ENCODE measurements at places on chromosomes 4 and X. TPM values are rescaled to one million over a fixed set of nuclear protein-coding genes. Genes with fewer than 3 reads are reported as not detected.

Gene PNMA6F
- not detected for total RNA-seq

Gene PWWP3B
- total RNA-seq = 0.01 TPM

Gene LIMCH1
- total RNA-seq = 54.6 TPM

Gene SPARCL1
- total RNA-seq = not detected

Gene HTN1
- total RNA-seq = not detected

Gene DMD
- 0.02 TPM for total RNA-seq

Gene KLKB1
- not detected for total RNA-seq

Gene MAGEC1
- 0.05 TPM for total RNA-seq

Gene CYTL1
- total RNA-seq = not detected

Gene TMPRSS11F
- not detected for total RNA-seq

Gene BEX5
- not detected for total RNA-seq

Gene MAGEA11
- not detected for total RNA-seq

Gene SYP
- total RNA-seq = 2.9 TPM

Gene DCTD
- total RNA-seq = 83.3 TPM

Gene IL13RA2
- total RNA-seq = 0.08 TPM

Gene UCHL1
- 938 TPM for total RNA-seq

Gene CENPI
- 12.6 TPM for total RNA-seq

Gene MAP7D2
- total RNA-seq = 5.2 TPM

Gene EDA
- total RNA-seq = 0.83 TPM

Gene DRD5
- total RNA-seq = not detected

Gene CFP
- 0.53 TPM for total RNA-seq

Gene GAGE13
- total RNA-seq = not detected

Gene FDCSP
- total RNA-seq = not detected

Gene TMPRSS11E
- 0.27 TPM for total RNA-seq

Gene MAML3
- total RNA-seq = 13.7 TPM

Gene DIPK2B
- not detected for total RNA-seq

Gene PNMA5
- total RNA-seq = not detected

Gene OPRPN
- total RNA-seq = not detected

Gene SMIM31
- total RNA-seq = 0.05 TPM

Gene PSAPL1
- 0.32 TPM for total RNA-seq

Gene GBA3
- not detected for total RNA-seq

Gene MSANTD1
- total RNA-seq = 0.06 TPM

Gene SSX3
- total RNA-seq = not detected

Gene ACE2
- total RNA-seq = not detected

Gene DCK
- total RNA-seq = 18.6 TPM

Gene TENM3
- total RNA-seq = 1.6 TPM

Gene SMS
- 219 TPM for total RNA-seq

Gene SLC38A5
- 0.16 TPM for total RNA-seq

Gene RAPGEF2
- total RNA-seq = 16.3 TPM

Gene CT47C1
- not detected for total RNA-seq

Gene FAM53A
- 1.00 TPM for total RNA-seq

Gene FAM9C
- total RNA-seq = not detected

Gene NAT8L
- total RNA-seq = 13.5 TPM

Gene SULT1B1
- 0.01 TPM for total RNA-seq

Gene SSX5
- total RNA-seq = not detected

Gene FAM9B
- total RNA-seq = not detected

Gene ARHGAP36
- total RNA-seq = not detected

Gene MAGEA12
- 0.29 TPM for total RNA-seq

Gene FAM236B
- not detected for total RNA-seq

Gene ETDA
- not detected for total RNA-seq

Gene KLHL4
- total RNA-seq = 6.3 TPM

Gene PABPC1L2A
- total RNA-seq = not detected

Gene TLL1
- 0.12 TPM for total RNA-seq

Gene ASB11
- total RNA-seq = not detected

Gene KIAA0232
- total RNA-seq = 18.7 TPM

Data from A549 treated with AZD2906 at 1 μM for 4 hours (cell line).